ENCODE measurements at places on chromosomes 7 and 10.
A peak's percentile ranks its signal among the peaks of the same experiment; 100 is the strongest.

DNA sequence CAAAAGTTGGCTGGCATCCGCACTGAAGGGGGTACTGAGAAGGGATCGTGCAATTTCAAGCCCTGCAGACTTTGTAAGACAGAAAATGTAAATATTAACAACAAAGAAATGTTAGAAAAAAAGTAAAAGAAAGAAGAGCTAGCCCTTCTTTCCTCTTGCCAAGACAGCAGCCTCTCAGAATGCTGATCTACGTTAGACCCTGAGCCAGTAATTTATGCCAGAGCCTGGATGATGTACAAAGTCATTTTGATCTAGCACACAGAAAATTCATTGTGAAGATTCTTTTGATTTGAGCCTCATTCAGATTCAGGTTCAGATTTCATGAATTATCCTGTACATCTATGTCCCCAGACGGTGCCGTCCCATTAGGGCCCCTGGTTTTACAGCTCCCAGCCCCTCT is 105.2 kb downstream of the PRKCQ start:
- DNase-seq, result no peak

GRCh38 chr10:14325325-14325955 is 5.3 kb downstream of the FRMD4A start:
- peak; percentile 7 for DNase-seq

- DNase-seq, result peak; percentile 44
These were observed 77.9 kb downstream of the HERPUD2 start for GRCh38 chr7:35617041-35617440.

DNA sequence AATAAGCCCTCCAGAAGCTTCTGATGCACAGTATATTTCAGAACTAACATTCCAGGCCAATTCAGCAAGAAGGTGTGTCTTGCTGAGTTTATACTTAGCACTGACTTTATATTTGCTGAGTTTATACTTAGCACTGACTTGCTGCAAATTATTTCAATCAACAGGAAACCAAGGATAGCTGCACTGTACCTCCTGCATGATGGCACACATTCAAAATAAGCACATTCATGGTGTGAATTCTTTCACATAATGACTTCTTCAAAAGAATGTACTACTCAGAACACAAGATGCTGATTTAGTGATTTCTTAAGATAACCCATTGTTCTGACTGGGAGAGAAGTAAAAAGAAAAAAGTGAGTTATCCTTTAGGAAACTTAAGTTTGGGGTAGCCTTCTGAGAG is 52.0 kb downstream of the JAZF1 start:
- peak; percentile 85 for DNase-seq

DNA sequence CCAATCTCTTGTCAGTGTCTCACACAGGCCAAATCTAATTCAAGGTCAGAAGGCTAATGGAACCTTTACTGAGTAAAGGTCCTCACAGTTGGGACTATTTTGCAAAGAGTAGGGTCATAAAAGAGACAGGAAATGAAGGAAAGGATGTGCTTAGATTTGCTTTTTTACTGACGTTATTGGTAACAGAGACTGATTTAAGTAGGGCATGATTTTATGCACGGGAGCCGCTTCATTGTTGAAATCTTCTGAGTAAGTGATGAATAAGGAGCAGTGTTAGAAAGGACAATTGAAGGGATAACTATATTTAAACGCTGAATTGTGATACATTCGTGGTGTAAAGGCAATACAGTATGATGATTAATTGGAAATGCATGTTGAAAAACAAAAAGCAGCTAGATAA is 261.5 kb downstream of the MALRD1 start:
- DNase-seq, result peak; percentile 0

DNA sequence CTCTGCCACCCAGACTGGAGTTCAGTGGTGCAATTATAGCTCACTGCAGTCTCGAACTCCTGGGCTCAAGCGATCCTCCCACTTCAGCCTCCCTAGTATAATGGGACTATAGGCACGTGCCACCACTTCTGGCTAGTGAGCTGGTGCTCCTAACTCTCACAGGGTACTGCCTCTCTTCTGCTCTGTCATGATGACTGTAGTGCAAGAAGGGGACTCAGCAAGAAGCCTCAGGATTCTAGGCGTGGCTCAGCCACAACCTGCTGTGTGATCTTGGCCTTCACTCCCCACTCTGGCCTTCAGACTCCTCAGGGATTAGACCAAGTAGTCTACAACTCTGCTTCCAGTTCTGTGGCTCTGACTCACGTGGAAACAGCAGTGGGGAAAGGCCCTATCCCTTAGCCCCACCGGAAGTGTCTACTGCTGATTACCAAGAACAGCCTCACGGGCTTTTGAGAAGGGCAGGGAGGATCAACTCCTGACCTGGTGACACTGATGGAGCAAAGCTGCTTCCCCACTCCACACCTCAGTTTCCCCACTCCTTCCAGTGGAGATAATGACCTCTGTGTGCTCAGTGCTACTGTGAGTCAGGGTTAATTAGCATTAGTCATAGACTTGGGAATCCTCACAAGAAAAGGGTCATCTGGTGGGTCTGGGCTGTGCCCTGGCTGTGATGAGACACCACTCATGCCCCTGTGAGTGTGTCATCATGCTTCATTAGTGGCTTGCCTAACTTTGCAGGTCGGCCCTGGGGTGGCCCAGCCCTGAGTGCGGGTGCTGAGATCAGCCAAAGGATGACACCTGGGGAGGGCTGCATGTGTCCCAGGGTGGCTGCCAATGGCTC is 41.1 kb downstream of the ZC3HC1 start:
- DNase-seq, result peak; percentile 92

- no peak for DNase-seq
These were observed 145.9 kb upstream of the SEMA3E start for GRCh38 chr7:83794829-83795228.

DNA sequence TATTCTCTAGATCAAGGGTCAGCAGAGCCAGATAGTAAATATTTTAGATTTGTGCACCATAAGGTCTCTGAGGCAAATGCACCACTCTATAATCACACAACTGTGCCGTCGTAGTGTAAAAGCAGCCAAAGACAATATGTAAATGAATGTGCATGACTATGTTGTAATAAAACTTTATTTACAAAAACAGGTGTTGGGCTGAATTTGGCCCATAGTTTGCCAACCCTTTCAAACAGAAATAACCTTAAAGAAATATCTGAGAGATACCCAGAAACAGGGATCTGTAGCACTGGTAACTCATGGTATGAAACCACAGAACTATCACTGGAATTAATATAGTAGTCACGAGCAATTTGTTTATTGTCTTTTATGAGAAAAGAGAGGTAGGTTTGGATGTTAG is 86.0 kb downstream of the ARID5B start:
- DNase-seq, result no peak

DNA sequence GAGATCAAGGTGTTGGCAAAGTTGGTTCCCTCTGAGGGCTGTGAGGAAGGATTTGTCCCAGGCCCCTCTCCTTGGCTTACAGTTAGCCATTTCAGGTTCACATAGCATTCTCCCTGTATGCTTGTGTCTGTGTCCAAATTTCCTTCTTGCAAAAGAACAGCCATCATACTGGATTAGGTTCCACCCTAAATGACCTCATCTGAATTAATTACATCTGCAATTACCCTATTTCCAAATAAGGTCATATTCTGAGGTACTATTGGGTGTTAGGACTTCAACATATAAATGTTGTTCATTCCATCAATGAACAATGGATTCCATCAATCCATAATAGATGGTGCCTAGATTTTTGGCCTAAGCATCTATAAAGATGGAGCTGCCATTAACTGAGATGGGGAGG is 16.2 kb upstream of the LRRC17 start:
- DNase-seq, result no peak

DNA sequence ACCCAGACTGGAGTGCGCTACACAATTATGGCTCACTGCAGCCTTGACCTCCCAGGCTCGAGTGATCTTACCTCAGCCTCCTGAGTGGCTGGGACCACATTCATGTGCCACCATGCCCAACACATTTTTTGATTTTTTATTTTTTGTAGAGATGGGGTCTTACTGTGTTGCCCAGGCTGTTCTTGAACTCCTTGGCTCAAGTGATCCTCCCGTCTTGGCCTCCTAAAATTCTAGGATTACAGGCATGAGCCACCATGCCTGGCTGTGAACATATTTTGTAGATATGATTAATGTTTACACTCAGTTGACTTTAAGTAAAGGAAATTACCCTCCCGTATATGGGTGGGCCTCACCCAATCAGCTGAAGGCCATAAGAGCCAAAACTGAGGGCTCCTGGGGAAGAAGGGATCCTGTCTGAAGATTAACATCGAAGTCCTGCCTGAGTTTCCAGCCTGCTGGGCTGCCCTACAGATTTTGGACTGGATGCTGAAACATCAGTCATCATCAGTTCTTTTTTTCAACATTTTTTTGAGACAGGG is 127.1 kb downstream of the ACTR3B start:
- no peak for DNase-seq

DNA sequence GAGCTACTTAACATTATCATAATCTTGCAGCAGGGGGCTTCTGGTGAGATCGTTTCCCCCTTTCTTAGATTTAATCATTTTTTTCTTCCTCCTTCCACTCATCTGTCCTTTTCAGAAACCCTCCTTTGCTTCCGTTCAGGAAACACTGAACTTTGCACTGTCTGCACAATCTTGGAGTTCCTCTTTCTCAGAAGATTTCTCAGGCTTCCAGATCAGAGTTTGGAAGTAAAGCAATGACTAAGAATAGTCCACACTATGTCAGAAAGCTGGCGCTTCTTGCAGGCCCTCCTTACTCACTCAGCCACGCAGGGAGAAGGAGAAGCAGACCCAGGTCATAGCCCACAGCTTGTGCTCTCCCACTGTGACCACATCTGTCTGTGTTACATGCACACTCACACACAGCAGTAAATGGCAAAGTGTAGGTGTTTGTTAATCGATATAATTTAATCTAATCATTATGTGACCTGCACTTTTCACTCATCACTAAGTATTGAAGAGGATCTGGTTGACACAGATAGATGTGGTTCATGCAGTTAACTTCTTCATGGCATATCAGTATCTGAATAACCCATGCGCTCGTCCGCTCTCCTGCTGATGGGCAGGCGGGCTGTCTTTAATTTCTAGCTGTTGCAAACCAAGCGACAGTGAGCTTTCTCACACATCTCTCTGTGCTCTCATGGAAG is 30.2 kb downstream of the ALOX5 start:
- DNase-seq, result no peak

DNA sequence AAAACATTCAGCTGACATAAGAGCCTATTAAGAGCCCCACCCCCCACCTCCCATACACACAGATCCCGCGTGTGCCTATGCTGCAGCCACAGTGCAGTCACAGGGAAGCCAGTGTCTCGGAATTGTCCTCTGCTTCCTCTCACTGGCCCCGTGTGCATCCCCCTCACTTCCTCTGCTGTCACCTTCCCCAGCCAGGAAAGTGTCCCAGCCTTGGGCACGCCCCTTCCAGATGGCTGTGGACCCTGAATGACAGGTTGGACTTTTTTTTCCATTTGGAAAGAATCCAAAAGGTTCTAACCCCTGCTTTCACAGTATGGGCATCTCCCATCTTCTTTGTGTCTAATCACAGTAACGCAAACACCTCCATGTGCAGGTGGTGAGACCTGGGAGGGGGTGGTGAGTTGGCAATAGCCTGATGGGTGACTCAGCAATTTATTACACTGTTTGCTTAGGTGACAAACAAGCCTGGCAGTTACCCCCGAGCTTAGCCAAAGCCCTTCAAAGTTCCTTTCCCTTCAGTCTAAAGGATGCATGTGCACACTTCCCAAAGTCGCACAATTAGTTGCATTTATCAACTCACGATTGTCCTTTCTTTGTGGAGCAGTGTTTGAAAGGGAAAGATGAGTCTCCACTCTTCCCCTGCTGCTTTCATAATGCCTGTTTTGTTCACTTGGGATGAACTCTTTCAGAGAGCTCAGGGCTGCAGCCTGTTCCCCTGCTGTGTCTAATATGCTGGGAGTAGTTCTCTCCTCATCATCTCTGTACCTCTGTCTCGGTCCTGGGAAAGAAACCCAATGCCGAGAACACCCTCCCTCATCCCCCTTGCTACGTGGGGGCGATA is 67.5 kb upstream of the EFCAB10 start:
- no peak for DNase-seq

GRCh38 chr7:16923019-16923418 is 41.2 kb upstream of the AGR3 start:
- DNase-seq, result no peak

GRCh38 chr7:150631866-150632864 is at the start of gene GIMAP6:
TSS of gene GIMAP6 (minus strand) at chr7:150632385. CDS start at chr7:150630142, 2,243 bp downstream.
- no peak for DNase-seq

DNA sequence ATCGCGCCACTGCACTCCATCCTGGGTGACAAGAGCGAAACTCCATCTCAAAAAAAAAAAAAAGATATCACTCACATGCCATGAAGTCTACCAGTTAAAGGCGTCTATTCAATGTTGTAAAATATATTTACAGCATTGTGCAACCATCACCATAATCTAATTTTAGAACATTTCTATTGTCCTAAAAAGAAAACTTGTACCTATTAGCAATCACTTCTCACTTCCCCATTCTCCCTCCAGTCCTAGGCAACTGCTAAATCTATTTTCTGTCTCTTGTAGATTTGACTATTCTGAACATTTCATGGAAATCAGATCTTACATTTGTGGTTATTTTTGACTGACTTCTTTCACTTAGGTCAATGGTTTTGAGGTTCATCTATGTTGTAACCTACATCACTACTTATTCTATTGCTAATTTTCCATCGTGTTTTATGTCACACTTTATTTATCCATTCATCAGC is 25.2 kb upstream of the OTUD1 start:
- no peak for DNase-seq

GRCh38 chr7:8159595-8159994 is 102.4 kb downstream of the ICA1 start:
- DNase-seq, result no peak

DNA sequence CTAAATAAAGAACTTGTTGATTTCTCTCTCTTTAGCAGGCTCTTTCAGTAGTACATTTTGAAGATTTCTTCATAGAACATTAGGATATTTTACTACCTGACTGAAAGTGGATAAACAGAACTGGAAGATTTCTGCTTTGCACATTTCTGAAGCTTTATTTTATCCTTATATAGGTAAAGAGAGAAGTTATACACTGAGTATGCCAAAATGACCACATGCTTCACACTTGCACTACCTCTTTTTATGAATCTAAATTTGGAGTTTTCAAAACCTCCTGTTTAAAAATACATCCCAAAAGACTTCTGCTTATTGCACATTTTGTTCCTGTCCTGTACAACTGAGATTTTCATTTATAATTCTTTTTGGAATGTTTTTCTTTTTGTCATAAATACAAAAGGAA is 197.4 kb upstream of the PRPS1L1 start:
- no peak for DNase-seq

- DNase-seq, result peak; percentile 17
These were observed 1.0 kb downstream of the URGCP start for GRCh38 chr7:43905209-43905946.

DNA sequence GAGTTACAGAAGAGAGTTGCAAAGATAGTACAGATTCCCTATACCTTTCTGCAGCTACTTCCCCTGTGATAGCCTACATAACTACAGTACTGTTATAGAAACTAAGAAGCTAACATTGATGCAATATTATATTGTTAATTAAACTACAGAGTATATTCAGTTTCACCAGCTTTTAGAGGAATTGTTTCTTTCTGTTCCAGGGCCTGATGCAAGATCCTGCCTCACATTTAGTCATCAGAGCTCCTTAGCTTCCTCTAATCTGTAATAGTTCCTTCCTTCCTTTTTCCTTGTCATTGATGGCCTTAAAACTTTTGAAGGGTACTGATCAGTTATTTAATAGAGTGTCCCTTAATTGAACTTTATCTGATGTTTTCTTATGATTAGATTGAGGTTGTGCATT is 56.8 kb downstream of the SDHAF3 start:
- DNase-seq, result no peak

GRCh38 chr7:156026076-156026600 is 213.9 kb upstream of the SHH start:
- DNase-seq, result no peak
